Astrocyte (in vitro differentiated cells and primary cell): ENCODE measurements at places on chromosomes 6 and 20. TPM values are rescaled to one million over a fixed set of nuclear protein-coding genes. Genes with fewer than 3 reads are reported as not detected.

Gene AK9
- 3.4 and 3.6 TPM in 2 replicates for total RNA-seq

Gene TMEM74B
- total RNA-seq, result 2.1 and 2.4 TPM in 2 replicates

Gene C20orf202
- not detected in 2 replicates for total RNA-seq

Gene BPIFA1
- not detected in 2 replicates for total RNA-seq

Gene GHRH
- total RNA-seq, result not detected in 2 replicates

Gene BLOC1S5
- 8.2 and 8.4 TPM in 2 replicates for total RNA-seq

Gene CLPSL2
- not detected in 2 replicates for total RNA-seq

Gene PMEPA1
- total RNA-seq, result 49.4 and 65.1 TPM in 2 replicates

Gene SUMO4
- total RNA-seq, result 1.4 and 1.6 TPM in 2 replicates

Gene PTPRT
- 0.25 TPM in 1 of 2 replicates, not detected in the other for total RNA-seq

Gene MEP1A
- not detected in 2 replicates for total RNA-seq

Gene SRC
- total RNA-seq, result 33.4 and 33.7 TPM in 2 replicates

Gene TREML2
- total RNA-seq, result not detected in 2 replicates

Gene PLA2G7
- 0.43 and 0.48 TPM in 2 replicates for total RNA-seq

Gene PRDM13
- total RNA-seq, result not detected in 2 replicates

Gene PDE10A
- 5.4 and 7.4 TPM in 2 replicates for total RNA-seq

Gene DDX43
- total RNA-seq, result not detected in 2 replicates

Gene SLC17A2
- not detected in 2 replicates for total RNA-seq

Gene MYLK4
- total RNA-seq, result 0.23 and 0.55 TPM in 2 replicates

Gene CALHM4
- 0.20 TPM in 1 of 2 replicates, not detected in the other for total RNA-seq

Gene MTFR2
- 1.3 and 1.8 TPM in 2 replicates for total RNA-seq

Gene VNN1
- total RNA-seq, result 0.07 TPM in 1 of 2 replicates, not detected in the other

Gene HLA-DRA
- not detected in 2 replicates for total RNA-seq

Gene CLDN20
- total RNA-seq, result not detected in 2 replicates

Gene RNF182
- 5.4 and 8.3 TPM in 2 replicates for total RNA-seq
